ENCODE measurements at places on chromosomes 1 and 21.

DNA sequence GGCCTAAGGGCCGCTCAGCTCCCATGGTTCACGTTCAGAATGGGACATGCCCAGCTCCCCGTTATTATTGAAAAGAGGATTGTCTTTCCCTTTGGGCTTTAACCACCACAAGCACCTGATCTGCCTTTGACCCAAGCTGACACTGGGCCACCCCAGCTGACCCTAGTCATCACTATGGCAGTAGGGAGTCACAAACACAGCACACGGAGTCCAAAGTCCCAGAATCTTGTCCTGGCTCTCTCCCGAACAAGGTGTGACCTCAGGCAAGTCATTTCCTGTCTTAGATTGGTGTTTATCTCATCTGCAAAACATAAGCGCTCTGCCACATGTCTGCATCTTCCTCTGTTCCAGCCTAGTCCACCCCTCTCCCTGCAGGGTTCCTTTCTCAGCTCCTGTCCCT, 31.5 kb downstream of the IGFN1 start:
- no peak overlapping the region for H3K27ac ChIP-seq
- peak; percentile 78 for DNase-seq
- H3K27me3 ChIP-seq: no peaks in the 10 kb centered on the region
- H3K4me1 ChIP-seq: peaks cover 8% of the 10 kb centered on the region
- no peaks in the 10 kb centered on the region for H3K36me3 ChIP-seq

DNA sequence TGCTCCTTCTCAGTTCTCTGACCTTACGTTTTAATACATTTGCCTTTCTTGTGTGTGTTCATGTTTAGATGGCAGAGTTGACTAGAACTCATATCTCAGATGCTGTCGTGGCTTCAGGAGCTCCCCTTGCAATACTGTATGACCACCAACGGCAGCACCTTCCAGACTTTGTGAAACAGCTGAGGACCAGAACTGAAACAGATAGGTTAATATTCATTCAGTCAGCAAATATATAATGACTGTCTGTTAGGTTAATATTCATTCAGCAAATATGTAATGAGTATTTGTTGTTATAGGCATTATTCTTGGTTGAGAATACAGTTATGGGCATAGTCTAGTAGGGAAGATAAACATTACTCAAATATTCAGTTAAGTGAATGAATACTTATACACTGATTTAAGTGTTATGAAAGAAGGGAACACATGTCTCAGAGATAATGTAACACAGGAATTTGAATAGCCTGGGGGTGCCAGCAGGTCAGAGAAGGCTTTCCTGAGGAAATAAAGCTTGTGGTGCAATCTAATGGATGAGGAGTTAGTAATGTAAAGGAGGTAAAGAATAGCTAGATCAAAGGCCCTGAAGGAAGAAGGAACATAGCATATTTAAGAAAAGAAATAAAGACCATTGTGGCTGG, 88.5 kb downstream of the CEP350 start:
- H3K36me3 ChIP-seq: no peaks in the 10 kb centered on the region
- DNase-seq: no peak
- no peak overlapping the region for H3K4me3 ChIP-seq
- H3K27me3 ChIP-seq: no peaks in the 10 kb centered on the region
- no peaks in the 10 kb centered on the region for H3K4me1 ChIP-seq

- H3K4me3 ChIP-seq: no peak overlapping the region
- H3K4me1 ChIP-seq: no peaks in the 10 kb centered on the region
- no peak overlapping the region for H3K27ac ChIP-seq
- no peak for DNase-seq
- H3K27me3 ChIP-seq: no peaks in the 10 kb centered on the region
Observed at GRCh38 chr1:14922942-14923726, 230.4 kb upstream of the TMEM51 start.

DNA sequence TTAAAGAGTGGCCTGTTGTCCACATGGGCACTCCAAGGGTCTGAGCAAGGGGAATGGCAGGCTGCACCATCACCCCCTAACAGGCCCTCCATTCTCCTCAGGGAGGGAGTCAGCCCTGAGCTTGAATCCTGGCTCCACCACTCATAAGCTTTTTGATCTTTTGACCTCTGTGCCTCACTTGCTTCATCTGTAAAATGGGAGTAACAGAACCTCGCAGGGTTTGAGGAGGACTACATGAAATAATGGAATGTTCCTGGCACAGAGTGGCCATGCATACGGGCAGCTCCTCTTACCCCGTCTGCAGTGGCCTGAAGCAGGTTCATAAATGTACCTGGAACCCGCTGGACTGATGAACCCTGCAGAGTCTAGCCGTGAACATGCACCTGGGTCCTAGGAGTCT, 2.1 kb upstream of the XKR8 start:
- no peak overlapping the region for H3K27ac ChIP-seq
- no peaks in the 10 kb centered on the region for H3K27me3 ChIP-seq
- H3K36me3 ChIP-seq: no peaks in the 10 kb centered on the region

DNA sequence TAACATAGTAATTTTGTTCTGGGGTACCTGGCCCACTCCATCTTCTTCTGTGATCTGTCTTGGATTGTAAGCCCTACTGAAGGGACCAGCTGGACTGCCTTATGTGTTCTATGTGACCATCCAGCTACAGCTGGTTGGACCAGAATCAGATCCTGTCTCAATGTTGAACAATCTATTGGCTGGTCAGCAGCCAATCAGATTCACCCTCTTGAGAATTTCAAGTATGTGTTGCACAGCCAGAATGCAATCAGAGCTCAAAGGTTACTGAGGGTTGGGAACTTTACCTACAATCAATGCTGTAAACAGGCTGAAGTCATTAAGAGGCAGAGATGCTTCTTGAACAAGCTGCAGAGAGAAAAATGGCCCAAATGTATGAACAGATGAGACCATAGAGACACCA, 61.9 kb downstream of the KCNC4 start:
- no peaks in the 10 kb centered on the region for H3K4me1 ChIP-seq
- H3K27ac ChIP-seq: no peak overlapping the region
- no peak for DNase-seq
- no peaks in the 10 kb centered on the region for H3K36me3 ChIP-seq
- H3K4me3 ChIP-seq: no peak overlapping the region

- peak within 1 kb of the TSS; percentile 77 for H3K27ac ChIP-seq
- no peaks in the 10 kb centered on the region for H3K27me3 ChIP-seq
- peak; percentile 83 for DNase-seq
- H3K4me1 ChIP-seq: peaks cover 8% of the 10 kb centered on the region
- H3K36me3 ChIP-seq: no peaks in the 10 kb centered on the region
Observed at GRCh38 chr1:89198491-89199072, at the start of gene GBP4. Gene GBP4, minus strand, starts transcription at chr1:89198942. Its CDS starts 108 bp downstream, at chr1:89198834.

GRCh38 chr21:31733551-31734149, 1.7 kb upstream of the SCAF4 start:
- H3K4me3 ChIP-seq: no peak overlapping the region
- no peaks in the 10 kb centered on the region for H3K36me3 ChIP-seq
- no peak for DNase-seq
- H3K27me3 ChIP-seq: no peaks in the 10 kb centered on the region
- no peak overlapping the region for H3K27ac ChIP-seq

DNA sequence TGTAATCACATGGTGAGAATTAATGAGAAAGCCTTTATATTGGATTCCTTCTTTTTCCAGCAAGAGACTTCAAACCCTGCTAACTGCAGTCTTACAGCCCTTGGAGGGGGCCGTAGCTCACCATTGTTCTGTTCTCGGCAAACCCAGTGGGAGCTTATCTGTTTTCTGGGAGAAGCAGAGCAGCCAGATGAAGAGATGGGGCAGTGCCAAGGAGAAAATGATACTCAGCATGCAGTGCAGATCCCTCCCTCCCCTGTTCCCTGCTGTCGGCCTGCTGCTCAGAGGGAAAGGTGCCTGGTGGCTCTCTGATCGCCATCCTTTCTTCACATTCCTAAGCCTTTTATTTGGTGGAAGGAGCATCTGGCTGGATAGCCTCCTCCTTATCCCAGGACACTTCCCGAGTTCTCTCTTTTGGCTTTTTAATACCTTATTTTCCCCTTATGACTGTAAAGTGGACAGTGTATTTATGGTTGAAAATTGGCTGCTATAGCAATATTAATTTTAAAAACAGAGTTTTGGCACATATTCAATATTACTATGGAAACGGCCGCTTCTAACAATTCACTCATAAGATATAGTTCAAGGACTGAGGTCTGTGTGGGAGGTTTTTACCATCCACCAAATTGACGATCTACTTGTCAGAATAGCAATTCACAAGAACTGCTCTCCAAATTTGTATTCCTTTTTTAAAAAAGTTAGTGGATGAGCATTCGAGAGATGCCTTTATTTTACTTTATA, 203.4 kb downstream of the CRB1 start:
- H3K4me1 ChIP-seq: peaks cover 14% of the 10 kb centered on the region
- no peaks in the 10 kb centered on the region for H3K36me3 ChIP-seq
- H3K27me3 ChIP-seq: no peaks in the 10 kb centered on the region
- no peak overlapping the region for H3K4me3 ChIP-seq
- H3K27ac ChIP-seq: no peak overlapping the region

- H3K36me3 ChIP-seq: no peaks in the 10 kb centered on the region
- no peaks in the 10 kb centered on the region for H3K27me3 ChIP-seq
- no peaks in the 10 kb centered on the region for H3K4me1 ChIP-seq
- H3K27ac ChIP-seq: no peak overlapping the region
Observed at GRCh38 chr1:186202271-186202764, 172.7 kb downstream of the TPR start.

GRCh38 chr1:173208146-173208545, 1.0 kb upstream of the TNFSF4 start:
- no peak for DNase-seq
- H3K4me1 ChIP-seq: peaks cover 13% of the 10 kb centered on the region
- no peak overlapping the region for H3K4me3 ChIP-seq
- H3K27ac ChIP-seq: no peak overlapping the region
- H3K36me3 ChIP-seq: no peaks in the 10 kb centered on the region
- H3K27me3 ChIP-seq: no peaks in the 10 kb centered on the region

GRCh38 chr1:226653311-226653921, 85.7 kb downstream of the ITPKB start:
- H3K4me1 ChIP-seq: peaks cover 59% of the 10 kb centered on the region
- H3K27me3 ChIP-seq: no peaks in the 10 kb centered on the region
- no peak overlapping the region for H3K27ac ChIP-seq
- DNase-seq: peak; percentile 89
- H3K4me3 ChIP-seq: no peak overlapping the region

- H3K4me3 ChIP-seq: no peak overlapping the region
- no peak overlapping the region for H3K27ac ChIP-seq
- no peak for DNase-seq
- H3K36me3 ChIP-seq: no peaks in the 10 kb centered on the region
- no peaks in the 10 kb centered on the region for H3K27me3 ChIP-seq
- no peaks in the 10 kb centered on the region for H3K4me1 ChIP-seq
Observed at GRCh38 chr1:17768651-17769241, 13.6 kb downstream of the ACTL8 start.
